ENCODE measurements at places on chromosomes 16 and 17. TPM values are rescaled to one million over a fixed set of nuclear protein-coding genes. Genes with fewer than 3 reads are reported as not detected.
A peak's percentile ranks its signal among the peaks of the same experiment; 100 is the strongest.

KRT28 gene
- not detected for total RNA-seq

ZG16B gene
- total RNA-seq = 1.1 TPM

ZNF469 gene
- total RNA-seq = 1.3 TPM

CCL16 gene
- total RNA-seq = not detected

KRT16 gene
- total RNA-seq = not detected

LRRC37A gene
- 1.5 TPM for total RNA-seq

SNX20 gene
- 25.8 TPM for total RNA-seq

DNA sequence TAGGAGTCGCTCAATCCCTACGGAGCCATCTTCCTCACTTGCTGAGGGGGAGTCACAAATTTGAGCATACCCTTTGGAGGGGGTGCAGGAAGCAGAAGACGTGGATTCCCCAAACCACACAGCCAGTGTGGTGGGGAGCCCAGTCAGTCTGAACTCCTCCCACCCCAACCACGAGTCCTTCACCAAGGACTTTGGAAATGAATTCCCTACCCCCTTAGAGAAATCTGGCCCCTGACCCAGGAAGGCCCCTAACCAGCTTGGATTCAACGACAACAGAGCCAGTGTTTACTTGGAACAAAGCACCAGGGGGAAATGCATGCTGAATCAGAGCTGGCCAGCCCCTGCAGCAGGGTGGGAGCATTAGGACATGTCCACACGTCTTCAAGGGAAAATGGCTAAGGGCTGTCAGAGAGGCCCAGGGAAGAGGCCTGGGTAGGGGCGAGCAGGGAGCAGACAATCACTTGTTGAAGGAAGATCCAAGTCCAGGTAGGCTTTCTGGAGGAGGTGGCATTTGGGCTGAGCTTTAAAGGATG, 5.5 kb upstream of the TMEM92 start:
- no peak for DNase-seq

DNA sequence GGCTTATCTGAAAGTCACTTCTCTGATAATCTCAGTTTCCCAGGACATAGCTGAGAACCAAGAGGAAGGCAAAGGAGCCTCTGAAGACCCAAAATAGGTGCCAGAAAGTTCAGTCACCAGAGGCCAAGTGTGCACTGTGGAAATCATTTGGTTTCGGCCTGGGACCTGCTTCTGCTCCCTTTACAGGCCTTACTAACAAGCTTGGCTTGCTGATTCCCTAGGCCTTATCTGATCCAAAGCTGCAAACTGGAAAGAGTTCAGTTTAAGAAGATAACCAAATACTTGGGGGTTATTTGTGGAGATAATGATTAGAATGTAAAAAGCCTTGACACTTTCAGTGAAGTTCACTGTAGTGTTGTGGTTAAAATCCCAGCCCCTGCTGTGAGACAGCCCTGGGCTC, 17.0 kb downstream of the ITGA3 start:
- DNase-seq = no peak

DNA sequence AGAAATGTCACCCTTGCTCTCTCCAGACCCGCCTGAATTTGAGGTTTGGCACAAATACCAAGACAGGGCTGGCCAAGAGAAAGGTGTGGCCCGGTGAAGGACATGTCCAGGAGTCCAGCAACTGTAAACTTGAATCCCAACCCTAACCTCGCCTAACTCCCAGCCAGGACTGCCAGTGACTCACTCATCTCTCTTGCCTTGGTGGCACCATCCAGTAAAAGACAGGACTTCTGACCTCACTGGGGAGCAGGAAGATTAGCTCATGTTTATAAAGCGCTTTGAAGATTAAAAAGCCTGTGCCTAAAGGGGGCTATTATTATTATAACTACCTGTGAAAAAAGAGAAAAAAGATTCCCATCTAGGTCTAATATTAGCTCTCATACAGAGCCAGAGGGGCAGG, 335.3 kb downstream of the SOX9 start:
- no peak for DNase-seq

DNA sequence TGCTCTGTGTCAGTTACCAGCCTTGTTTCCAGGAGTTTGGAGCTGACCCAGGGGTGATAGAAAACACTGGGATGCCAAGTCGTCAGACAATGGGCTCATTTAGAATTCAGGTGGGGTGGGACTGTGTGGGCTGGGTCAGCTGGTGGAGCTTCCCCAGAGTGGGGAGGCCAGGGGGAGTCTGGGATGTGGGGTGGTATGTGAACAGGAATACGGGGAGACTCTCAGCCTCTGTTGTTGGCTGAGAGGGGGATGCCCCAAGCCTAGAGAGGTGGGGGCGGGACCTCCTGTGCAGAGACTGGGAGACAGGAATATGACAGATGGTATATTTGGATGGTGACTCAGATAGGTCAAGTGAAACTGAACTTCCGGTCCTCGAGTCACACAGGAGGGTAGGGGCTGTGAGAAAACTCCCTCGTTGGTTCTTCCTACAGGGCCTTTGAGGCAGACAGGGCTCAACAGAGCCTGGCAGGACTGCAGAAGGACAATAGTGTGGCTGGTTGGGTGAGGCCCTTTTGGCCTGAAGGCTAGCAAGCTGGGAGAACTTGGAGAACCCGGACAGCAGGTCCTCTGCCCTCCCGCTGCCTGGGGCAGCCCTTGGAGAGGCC, 23.7 kb downstream of the CDH1 start:
- peak; percentile 44 for DNase-seq

DNA sequence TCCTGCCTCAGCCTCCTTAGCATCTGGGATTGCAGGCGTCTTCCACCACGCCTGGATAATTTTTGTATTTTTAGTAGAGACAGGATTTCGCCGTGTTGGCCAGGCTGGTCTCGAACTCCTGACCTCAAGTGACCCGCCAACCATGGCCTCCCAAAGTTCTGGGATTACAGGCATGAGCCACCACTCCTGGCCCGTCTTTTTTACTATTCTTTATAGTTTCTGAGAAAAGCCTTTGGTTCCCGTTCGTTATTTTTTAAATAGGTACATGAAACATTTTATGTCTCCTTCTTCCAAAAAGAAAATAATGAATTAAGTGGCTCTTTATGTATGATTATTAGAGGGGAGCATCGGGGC, 570 bp upstream of the BCO1 start:
- no peak for DNase-seq

DNA sequence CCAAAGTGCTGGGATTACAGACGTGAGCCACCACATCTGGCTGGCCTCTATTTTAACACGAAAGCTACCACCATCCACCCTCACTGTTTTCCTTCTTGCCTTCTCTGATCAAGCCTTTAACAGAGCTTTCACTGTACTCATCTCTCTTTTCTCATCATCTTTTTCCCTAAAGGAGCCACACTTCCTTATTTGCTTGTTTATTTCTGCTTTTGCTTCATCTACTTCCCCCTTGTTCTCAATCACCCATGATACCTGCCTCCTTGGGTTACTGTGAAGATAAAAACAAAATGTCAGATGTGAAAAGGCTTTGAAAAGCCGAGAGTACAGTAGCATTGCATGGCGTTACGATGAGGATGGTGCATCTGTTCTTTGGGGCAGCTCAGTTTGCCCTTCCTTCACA, 79.9 kb downstream of the ZNF18 start:
- no peak for DNase-seq

GRCh38 chr16:70574595-70575271, 51.1 kb downstream of the SF3B3 start:
- DNase-seq = no peak

GRCh38 chr17:29143894-29144293, 36.3 kb downstream of the MYO18A start:
- DNase-seq = peak; percentile 24

- DNase-seq = no peak
These were observed 78.9 kb downstream of the ABCC6 start for GRCh38 chr16:16144416-16144815.

GRCh38 chr16:56354746-56355145, 70.6 kb downstream of the AMFR start:
- no peak for DNase-seq

DNA sequence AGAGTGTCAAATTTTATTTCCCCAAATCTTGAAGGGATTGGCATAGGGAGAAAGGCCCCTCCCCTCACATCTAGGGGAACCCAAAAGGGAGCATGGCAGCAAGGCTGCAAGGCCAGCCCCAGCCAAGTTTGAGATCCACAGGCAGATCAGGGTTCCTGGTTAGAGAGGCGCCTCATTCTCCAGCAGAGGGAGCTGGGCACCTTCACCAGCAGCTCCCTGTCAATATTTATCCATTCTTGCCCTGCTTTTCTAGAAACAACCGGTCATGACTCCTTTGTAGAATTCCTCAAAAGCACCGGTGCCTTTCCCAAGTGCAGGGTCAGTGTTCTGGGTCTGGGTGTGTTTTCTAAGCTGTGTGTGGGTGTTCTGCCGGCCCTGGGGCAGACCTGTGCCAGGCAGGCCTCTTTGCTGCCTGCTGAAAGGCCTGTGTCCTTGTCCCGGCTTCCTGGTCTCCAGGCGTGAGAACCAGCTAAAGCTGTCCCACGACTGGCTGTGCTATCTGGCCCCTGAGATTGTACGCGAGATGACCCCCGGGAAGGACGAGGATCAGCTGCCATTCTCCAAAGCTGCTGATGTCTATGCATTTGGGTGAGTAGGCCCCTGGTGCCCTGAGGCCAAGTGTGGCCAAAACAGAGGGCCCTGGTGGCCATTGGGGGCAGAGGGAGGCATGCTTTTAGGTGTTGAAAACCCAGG, 21.2 kb upstream of the LGALS9 start:
- no peak for DNase-seq

DNA sequence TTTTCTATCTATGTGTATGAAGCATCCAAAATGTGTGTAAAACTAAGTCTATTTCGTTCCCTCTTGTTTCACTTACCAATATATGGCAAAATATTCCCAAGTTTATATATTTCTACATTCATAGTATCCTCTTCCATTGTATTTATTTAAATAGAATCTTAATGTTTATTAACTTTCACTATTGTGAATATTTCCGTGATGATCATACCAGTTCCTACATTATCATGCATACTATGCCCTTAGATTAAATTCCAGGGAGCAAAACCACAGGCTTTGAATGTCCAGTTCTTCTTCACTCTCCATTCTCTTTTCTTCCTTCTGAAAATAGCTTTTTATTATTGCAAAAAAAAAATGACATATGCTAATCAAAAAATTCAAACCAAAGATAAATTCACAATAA, 4.0 kb downstream of the MAP2K6 start:
- no peak for DNase-seq

DNA sequence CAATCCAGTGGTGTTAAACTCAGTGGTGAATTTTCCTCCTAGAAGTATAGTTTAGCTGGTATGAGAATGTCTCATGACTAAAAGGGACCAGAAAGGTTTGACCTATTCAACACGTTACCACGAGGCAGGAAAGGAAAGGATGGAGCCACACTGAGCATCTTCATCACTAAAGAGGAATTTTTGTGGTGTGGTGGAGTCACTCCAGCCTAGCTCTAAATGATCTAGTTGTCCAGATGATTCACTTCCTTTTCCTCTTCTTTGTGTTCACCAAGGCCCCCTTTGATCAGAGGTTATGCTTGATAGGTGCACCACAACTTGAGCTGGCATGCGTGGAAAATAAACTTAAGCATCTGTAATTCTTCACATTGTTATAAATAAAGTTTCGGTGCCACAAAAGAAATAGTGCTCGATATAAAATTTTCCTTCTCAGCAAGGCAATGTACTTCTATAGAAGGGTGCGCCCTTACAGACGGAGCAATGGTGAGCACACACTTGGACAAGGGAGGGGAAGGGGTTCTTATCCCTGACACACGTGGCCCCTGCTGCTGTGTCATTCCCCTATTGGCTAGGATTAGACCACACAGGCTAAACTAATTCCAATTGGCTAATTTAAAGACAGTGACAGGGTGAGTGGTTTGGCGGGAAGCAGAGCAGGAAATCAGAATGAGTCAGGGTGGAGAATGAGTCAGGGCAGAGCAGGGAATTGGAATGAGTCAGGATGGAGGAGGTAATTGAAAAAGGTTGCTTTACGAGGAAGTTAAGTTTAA, 254.6 kb downstream of the HS3ST3A1 start:
- peak; percentile 4 for DNase-seq

GRCh38 chr17:29042026-29042678, 789 bp upstream of the PIPOX start:
- no peak for DNase-seq

- no peak for DNase-seq
These were observed 5.8 kb upstream of the RARA start for GRCh38 chr17:40303009-40303657.

DNA sequence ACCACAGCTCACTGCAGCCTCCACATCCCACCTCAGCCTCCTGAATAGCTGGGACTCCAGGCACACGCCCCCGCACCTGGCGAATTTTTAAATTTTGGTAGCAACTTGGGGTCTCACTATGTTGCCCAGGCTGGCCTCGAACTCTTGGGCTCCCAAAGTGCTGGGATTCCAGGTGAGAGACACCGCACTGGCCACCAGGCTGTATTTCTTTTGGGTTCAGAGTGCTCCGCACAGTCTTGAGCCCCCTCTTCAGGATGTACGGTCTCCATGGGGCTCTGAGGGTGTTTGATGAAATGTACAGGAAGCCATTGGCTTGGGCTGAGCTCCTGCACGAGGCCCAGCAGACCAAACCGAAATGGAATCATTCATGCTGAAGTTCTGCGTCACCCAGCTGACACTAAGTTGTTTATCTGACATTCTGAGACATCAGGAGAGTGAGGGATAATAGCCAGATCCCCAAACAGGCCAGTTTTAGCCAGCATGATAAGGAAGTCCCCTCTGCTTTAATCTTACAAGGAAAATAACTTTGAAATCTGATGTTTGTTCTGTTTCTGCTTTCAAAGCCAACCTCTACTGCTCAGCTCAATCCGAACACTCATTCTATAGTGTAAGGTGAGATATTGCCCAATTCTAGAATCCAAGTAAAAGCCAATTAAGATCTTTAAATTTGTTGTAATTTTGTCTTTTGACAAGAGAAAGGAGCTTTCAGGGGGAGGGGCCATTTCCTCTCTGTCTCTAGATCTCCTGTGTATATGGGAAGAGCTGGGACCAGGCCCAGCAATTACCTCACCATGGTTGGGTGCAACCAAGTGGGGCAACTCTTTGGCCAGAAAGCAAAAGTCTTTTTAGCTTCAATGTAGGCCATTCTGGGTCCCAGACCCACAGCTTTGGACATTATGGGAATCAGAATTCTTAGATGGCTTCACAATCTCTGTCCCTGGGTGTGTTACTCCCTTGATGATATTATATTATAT, 23.7 kb downstream of the GPR142 start:
- no peak for DNase-seq

DNA sequence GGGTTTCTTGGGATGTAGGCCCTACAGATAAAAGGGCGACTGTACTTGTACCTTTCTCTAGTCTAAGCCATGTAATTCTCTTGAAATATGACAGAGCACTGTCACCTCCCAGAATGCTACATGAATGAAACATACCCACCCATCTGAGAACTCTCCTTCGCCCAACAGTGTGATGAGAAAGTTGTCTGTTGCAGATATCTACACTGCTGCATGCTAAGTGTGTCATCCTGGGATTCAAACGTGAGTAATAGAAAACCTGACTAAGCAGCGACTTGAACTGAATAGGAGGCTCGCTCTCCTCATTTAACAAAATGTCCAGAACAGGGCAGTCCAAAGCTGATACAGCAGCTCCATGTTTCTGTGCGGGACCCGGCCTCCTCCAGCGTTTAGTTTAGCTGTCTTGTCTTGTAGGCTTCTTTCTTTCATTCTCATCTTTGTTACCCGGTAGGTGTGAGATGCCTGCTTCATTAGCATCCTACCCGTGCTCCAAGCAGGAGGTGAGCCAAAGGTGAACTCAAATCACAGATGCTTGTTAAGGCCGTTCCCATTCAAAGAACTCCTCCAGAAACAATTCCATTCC, 211.9 kb downstream of the PRKCA start:
- no peak for DNase-seq

GRCh38 chr17:82876602-82877379, 37.0 kb upstream of the ZNF750 start:
- DNase-seq = no peak

- DNase-seq = no peak
These were observed 66.3 kb upstream of the DOC2B start for GRCh38 chr17:247767-248166.

GRCh38 chr16:23496821-23497542, 13.3 kb downstream of the GGA2 start:
- DNase-seq = no peak
